Dermis blood vessel endothelial cell (primary cell): ENCODE measurements at places on chromosomes 2 and 18. TPM values are rescaled to one million over a fixed set of nuclear protein-coding genes. Genes with fewer than 3 reads are reported as not detected.

GRCh38 chr18:54776282-54776977 is 51.8 kb upstream of the RAB27B start:
- DNase-seq, result no peak

GRCh38 chr2:16632598-16632997 is 33.0 kb downstream of the CYRIA start:
- DNase-seq, result no peak

GRCh38 chr2:136378712-136379595 is 261.0 kb upstream of the CXCR4 start:
- peak; percentile 84 for DNase-seq

DNA sequence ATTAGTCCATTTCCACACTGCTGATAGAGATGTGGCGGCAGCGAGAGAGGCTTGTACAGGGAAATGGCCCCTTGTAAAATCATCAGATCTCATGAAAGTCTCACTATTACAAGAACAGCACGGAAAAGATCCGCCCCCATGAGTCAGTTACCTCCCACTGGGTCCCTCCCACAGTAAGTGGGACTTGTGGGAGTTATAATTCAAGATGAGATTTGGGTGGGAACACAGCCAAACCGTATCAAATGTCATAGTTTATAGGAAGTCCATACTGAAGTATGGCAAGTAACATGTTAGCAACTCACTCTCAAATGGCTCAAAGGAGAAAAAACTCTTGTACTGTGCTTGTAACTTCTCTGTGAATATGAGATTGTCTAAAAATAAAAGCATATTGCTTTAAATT is 56.1 kb downstream of the FARP2 start:
- peak; percentile 73 for DNase-seq

DNA sequence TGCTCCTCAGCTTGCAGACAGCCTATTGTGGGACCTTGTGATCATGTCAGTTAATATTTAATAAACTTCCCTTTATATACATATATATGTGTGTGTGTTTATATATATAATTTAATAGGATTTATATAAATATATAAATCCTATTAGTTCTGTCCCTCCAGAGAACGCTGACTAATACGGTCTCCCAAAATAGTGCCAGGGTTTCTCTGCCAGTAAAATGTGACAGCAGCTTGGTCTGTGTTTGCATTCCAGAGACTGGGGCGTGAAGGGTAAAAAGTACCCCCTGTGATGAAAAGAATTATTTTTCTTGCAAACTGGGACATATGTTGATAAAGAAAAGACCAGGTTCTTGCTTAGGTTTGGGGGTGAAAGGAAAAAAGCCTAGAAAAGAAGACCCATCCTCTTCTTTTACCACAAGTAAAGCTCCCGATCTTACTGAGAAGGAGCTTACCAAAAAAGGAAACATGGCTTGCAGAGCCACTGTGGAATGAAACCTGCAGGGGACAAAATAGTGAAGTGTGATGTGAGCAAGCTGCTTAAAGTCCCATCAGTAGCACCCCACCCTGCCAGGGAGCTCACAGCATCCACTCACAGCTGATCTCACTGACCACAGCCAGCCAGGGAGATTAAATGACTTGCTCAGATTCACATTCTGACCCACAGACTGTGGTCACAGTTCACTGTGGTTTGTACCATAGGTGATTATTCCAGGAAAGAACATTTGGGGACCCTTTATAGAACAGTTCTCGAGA is 110.9 kb upstream of the RMP24 start:
- DNase-seq, result no peak

GRCh38 chr2:174716785-174717184 is 47.5 kb downstream of the CHRNA1 start:
- DNase-seq, result no peak

DNA sequence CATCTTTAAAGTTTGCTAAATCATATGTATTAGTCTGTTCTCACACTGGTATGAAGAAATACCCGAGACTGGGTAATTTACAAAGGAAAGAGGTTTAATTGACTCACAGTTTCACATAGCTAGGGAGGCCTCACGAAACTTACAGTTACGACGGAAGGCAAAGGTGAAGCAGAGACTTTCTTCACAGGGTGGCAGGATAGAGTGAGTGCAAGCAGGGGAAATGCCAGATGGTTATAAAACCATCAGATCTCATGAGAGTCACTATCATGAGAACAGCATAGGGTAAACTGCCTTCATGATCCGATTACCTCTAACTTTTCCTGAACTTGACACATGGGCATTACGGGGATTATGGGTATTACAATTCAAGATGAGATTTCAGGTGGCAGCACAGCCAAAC is 1075.2 kb upstream of the NRXN1 start:
- no peak for DNase-seq

Gene IL1B
- 0.14 and 0.17 TPM in 2 replicates for total RNA-seq

Gene PROKR1
- total RNA-seq, result under 0.01 TPM in 1 of 2 replicates, not detected in the other

Gene C1GALT1C1L
- 0.17 and 0.37 TPM in 2 replicates for total RNA-seq

Gene CD207
- not detected in 2 replicates for total RNA-seq
